ENCODE measurements at places on chromosomes 5 and 9.
A peak's percentile ranks its signal among the peaks of the same experiment; 100 is the strongest.

- DNase-seq: no peak
Measured at GRCh38 chr9:137879052-137879451, 1.5 kb downstream of the CACNA1B start.

DNA sequence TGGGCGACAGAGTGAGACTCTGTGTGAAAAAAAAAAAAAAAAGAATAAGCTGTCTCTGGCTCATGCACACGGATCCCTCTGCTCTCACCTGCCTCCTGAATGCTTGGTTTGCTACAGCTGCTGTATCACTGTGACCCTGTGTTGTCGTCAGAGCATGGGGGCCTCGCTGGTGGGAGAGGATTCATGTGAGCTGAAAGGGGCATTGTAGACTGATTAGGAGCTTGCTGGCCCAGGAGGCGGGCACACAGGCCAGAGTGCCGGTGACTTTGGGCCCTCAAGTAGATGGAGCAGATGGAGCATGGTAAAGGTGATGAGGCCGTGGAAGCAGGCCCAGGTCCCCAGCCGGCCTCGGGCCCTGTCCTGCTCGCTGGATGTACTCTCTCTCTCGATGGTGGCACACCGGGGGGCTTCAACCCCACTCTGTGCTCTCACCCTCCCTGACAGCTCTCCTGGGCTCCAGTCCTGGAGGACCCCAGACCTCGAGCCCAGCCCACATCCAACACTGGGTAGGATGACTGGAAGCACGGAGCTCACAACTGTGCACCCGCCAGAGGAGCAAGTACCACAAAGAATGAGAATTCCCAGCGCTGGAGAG lies 7.1 kb downstream of the FLT4 start:
- DNase-seq: no peak

GRCh38 chr9:121780177-121781040 lies 129.0 kb downstream of the DAB2IP start:
- no peak for DNase-seq

DNA sequence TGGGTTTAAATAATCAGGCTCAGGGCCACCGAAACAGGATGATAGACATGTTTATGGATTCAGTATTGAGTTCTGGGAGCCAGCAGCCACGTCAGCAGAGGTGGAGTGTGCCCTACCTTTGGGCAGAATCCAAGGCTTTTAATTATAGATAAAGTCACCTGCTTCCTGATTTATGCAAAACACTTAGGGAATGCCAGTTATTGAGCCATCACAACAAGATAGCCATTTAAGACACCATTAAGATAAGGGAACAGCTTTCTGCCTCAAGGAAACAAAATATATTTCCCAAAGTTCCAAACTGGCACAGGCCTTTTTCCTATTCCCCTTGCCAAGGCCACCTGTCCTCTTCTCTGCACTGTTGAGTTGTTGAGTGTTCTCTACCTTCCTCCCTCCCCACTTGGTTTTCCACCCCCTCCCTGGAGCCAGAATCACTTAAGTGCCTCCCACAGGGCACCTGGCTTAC lies 2.4 kb downstream of the CCL28 start:
- DNase-seq: no peak

DNA sequence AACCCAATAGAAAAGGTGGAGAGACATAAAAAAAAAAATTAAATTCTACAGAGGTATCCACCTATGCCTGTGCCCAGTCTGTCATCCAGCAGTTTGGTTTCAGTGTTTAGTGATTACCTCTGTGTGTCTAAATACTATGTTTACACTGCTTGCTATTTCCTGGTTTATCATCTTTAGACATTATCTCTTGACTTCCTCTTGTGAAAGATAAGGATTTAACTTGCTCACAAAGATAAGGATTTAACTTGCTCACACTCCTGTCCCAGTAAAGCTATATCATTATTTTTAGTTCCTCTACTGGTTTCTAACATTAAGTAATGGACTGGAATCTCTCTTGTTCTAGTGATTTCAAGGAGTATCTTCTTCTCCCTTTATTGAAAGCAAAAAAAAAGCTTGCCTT lies 53.9 kb upstream of the ZFR start:
- no peak for DNase-seq

DNA sequence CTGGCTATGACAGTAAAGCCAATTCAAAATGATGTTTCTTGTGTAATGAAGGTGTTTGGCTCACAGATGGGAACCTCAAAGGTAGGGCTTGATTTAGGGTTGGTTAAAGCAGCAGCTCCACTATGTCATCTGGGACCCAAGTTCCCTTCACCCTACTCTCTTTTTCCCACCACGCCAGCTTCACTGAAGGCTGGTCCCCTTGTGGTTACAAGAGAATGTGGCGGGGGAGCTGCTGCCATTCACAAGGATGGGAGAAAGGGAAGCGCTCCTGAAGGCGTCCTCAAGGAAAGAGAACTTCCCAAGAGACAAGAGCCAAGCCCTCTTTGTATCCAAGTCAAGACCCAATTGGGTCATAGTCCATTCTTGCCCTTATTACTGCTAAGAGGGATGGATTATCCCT lies 72.7 kb downstream of the NTRK2 start:
- DNase-seq: no peak

GRCh38 chr9:98173181-98173580 lies 19.3 kb downstream of the CORO2A start:
- no peak for DNase-seq

- DNase-seq: peak; percentile 47
Measured at GRCh38 chr5:179819296-179820126, 1.2 kb upstream of the SQSTM1 start.

DNA sequence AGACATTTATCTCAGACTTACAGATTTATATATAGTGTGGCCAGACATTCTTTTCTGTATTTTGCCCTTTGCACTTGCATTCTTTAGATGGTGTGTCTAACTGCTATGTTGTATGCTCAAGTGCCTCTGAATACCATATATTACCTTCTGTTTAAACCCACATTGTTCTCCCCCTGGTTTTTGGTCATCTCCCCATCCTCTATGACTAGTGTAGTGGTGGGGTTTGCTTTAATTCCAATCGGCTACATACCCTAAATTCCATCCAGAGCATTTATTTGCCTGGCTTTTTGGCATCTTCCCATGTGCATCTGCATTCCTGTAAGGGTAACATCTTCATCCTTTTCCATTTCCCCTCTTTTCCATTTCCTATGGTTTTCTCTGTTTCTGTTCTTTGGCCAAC lies 271.0 kb upstream of the SLC30A5 start:
- peak; percentile 69 for DNase-seq

DNA sequence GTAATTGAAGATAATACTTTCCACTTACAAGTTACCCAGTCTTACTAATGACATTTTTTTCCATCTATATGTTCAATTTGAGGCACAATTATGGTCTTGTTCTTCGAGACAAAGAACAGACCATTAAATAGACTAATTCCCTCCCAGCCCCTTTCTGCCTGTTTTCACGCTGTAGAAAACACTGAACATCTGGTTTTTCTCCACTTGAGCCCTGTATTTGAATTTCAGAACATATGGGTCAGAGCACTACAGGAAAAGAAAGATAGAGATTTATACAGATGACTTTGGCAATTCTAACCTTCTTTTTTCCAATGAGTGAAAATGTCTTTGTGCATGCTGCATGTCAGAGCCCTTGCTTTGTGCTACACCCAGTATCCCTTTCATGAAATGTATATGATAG lies 506.9 kb downstream of the LRRC70 start:
- DNase-seq: no peak

DNA sequence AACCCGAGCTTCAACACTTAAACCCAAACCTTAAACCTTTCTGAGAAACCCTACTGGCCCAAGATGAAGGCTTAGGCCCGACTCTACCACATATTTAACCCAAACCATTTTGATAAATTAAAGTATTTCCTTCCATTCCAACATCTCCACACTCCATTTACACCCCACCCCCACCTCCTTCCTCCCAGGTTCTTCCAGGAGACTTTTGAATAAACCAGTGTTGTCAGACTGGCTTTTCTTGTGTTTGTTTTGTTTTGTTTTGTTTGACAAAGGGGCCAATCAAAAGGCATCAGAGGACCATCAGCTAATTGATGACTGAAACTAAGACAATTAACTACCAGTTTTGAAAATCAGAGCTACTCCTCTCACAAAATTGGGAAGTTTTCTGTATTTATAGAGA lies 4.6 kb upstream of the ZNF608 start:
- DNase-seq: no peak

GRCh38 chr5:10936081-10936855 lies 175.2 kb upstream of the DAP start:
- DNase-seq: no peak

DNA sequence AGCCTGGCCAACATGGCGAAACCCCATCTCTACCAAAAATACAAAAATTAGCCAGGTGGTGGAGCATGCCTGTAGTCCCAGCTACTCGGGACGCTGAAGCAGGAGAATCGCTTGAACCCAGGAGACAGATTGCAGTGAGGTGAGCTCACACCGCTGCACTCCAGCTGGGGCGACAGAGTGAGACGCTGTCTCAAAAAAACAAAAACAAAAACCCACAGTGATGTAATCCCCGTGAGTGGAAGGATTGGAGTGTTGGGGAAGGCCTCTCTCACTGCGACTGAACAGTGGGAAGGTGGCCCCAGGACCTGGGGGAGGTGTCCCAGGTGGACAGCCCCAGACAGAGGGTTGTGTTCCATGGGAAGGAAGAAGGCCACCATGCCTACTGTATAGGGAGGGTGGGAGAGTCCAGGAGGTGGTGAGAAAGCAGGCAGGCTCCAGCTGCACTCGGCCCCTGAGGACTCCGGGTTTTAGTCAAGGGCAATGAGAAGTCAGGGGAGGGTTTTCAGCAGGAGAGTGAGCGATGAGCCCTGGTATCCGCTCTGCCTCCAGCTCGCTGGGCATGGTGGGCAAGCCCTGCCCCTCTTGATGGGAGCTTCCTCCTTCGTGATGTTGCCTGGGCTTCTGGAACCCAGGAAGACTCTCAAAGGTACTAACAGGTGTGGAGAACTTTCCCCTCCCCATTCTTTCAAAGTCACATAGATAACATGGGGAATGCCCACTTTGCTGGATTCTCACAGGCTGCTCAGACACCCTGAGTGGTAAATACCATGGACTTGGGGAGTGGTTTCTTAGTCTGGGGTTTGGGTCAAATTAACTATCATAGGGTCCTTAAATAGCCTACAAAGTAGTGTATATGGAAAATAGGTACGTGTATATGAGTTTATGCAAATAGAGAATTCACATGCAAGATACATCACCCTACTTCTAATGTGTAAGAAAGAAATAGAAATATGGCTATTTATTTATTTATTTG lies 74.7 kb downstream of the PPARGC1B start:
- DNase-seq: no peak

DNA sequence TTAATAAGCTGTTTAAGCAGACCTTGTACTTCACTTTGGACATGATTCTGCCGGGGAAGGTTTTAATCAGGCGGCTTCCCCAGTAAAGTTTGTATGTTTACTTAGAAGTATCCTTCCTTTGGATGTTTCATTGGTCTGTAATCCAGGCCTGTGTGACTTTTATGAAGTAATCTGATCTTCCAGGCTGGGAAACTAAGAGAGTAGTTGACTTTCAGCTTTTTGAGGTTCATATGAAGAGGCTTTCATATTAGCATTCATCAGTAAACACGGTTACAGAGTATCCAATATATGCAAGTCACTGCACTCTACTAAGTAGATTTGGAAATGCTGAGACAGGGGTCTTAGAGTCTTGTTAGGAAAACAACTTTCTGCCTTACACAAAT lies 1.1 kb downstream of the DNAJC21 start:
- peak; percentile 12 for DNase-seq

DNA sequence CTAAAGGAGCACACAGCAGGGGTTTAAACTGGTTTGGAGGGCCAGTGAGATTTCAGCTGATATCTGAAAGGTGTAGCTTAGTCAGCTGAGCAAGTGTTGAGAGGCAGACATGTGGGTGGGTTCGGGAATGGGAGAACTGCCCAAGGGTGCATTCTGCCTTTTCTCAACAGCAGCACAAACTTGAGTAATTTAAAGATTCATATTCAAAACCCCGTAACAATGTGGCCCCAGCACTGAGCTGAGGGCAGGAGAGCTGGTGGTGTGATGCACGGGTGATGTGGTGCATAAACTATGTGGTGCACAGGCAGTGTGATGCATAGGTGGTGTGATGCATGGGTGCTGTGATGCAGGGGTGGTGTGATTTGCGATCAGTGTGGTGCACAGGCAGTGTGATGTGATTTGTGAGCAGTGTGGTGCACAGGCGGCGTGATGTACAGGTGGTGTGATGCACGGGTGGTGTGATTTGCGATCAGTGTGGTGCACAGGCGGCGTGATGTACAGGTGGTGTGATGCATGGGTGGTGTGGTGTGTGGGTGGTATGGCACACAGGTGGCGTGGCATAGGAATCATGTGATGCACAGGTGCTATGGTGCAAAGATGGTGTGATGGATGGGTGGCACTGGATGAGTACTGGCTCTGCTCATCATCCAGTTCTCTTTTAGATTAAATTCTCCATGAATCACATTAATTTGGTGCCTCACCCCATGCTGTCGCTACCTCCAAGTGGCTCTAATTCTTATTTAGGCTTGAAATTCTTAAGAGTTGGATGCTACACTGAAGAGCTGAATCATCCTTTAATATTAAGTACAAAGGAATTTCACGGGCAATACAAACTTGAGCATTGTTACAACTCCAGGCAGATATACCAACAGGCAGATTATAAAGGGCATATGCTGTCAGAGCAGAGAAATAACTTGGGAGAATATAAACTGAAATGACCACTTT lies 53.6 kb downstream of the DAP start:
- peak; percentile 46 for DNase-seq

GRCh38 chr5:5385331-5385662 lies 37.2 kb upstream of the ICE1 start:
- DNase-seq: no peak

- DNase-seq: no peak
Measured at GRCh38 chr5:18961234-18961633, 1026.8 kb downstream of the CDH18 start.

DNA sequence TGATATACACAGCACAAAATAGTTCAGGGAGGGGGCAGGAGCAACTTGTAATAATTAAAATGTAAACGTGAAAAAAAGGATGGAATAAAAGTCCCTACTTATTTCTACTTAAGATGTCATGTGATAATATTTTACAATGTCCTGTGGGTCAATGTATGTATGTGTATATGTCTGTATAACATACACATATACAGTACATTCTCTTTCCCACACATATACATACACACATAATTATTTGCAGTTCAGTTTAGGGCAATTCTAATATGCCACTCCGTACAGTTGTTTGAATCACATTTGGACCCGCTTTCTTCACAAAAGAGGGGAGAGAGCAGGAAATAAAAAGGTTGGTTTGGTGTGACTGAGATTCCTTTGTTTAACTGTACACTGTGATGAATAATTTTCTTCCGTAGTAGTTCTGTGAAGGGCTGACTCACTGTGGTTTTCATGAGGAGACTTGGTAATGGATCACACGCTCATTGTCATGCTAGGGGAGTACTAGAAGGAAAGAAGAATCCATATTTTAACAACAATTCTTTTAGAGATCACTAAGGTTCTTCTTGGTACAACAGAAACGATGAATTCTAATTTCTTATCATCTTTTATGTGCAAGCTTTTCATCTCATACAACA lies 26.2 kb upstream of the ACOT12 start:
- peak; percentile 89 for DNase-seq

- DNase-seq: peak; percentile 70
Measured at GRCh38 chr9:7376833-7377232, 422.7 kb downstream of the DMAC1 start.

DNA sequence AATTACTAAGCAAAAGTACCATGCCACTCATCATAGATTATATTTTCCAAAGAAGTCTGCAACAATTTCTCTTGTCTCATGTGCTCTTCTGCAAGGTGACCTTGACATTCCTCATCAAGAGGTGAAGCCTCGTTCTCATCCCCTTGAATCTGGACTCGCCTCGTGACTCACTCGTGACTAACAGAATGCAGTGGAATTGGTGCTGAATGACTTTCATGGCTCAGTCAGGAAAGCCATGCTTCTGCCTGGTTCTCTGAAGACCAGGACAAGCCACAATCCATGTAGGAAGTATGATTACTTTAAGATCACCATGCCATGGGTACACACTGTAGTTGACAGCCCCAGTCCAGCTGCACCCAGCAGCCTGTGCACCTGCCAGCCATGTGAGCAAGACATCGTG lies 335.8 kb downstream of the GADD45G start:
- no peak for DNase-seq
